CD4-positive, alpha-beta T cell treated with Interleukin-17A for 1 hour (primary cell): ENCODE measurements at places on chromosomes 2 and 18.

GRCh38 chr2:44186810-44187209, 18.1 kb downstream of the PPM1B start:
- no peak for DNase-seq

- DNase-seq: no peak
Observed at GRCh38 chr2:2871480-2872308, 505.9 kb downstream of the EIPR1 start.

DNA sequence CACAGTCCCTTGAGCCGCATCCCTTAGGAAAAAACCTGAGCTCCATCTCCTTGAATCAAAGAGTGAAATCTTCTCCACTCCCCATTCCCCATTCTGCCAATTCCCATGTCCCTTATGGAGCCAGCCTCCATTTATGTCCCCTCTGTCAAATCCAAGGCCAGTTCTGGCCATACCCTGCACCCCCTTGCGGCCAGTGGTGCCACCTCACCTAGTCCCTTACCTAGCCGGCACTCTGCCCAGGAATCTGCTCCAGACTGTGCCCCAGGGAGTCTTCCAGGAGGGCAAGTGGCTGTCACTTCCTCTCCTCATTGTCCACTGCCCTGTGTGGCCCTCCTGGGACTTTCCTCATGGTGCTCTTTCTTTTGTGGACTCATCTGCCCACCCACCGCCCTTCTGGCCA, 195.4 kb upstream of the RMP24 start:
- no peak for DNase-seq

DNA sequence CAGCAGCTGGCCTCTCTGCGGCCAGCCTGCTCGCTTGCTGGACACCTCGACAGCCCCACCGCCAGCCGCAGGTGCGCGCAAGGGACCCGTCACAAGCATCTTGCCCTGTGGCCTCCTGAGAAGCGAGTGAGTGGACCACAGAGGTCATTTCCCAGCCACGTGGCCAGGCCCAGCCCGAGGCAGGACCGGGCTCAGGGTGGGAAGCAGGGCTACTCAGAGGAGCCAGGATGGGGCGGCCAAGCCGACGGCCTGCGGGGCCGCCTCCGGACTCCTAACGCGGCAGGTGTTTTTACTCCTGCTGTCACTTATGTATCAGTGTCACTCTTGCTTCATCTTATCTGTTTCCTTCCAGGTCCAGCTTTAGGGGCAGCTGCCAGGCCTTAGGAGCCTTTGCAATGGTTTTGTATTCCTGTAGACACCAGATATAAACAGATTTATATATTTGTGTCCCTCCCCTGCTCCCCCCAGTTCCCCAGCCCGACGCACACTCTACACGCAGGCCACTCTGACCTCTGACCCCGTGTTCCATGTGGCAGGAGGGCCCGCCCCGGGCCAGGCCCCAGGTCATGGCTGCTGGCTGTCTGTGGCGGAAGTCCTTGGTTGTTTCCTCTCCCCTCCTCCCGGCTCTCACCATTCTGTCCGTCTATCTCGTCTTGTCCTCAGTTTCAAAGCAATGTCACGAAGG, 236.4 kb downstream of the ATAD2B start:
- DNase-seq: no peak

- DNase-seq: no peak
Observed at GRCh38 chr2:28345619-28346018, 47.0 kb upstream of the FOSL2 start.

DNA sequence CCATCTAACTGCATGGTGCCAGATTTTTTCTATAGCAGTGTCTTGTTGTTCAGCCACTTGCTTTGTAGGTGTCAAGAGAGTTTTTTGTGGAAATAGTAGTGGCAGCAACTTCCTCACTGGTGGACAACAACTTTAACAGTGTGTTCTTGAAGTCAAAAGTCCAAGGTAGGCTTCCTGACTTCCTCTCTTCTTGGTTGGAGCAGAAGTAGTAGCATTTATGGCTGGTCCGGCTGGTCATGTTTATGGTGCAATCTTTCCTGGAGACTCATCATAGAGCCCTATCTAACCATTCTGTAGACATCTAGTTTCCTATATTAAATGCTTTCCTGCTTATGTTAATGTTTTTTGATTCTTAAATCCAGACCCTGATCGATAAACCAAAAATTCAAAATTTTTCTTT, 11.7 kb downstream of the GPR75 start:
- DNase-seq: no peak

GRCh38 chr18:79393635-79394533, 1.8 kb upstream of the NFATC1 start:
- DNase-seq: peak; percentile 72

GRCh38 chr18:1571206-1571605, 666.5 kb downstream of the ADCYAP1 start:
- DNase-seq: no peak

DNA sequence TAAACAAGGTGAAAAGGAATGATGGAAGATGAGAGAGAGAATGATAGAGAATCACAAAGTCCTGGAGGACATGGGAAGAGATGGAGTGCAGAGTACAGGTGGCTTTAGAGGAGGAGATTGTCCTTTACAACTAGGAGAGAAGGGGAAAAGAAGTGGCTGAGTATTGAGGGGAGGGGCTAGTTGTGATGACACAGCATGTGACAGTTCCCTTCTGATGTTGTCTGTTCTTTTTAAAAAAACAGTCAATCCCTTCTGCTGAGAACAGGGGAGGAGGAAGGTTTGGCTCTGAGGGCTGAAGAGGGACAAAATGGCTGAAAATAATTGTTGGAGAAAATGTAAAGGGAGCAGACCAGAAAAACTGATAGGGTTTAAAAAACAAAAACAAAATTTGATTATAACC, 44.0 kb downstream of the STEAP3 start:
- DNase-seq: no peak

DNA sequence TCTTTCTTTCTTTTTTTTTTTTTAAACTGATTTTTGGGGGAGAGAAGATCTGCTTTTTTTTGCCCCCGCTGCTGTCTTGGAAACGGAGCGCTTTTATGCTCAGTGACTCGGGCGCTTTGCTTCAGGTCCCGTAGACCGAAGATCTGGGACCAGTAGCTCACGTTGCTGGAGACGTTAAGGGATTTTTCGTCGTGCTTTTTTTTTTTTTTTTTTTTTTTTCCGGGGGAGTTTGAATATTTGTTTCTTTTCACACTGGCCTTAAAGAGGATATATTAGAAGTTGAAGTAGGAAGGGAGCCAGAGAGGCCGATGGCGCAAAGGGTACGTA, 587 bp downstream of the MEIS1 start:
- no peak for DNase-seq

DNA sequence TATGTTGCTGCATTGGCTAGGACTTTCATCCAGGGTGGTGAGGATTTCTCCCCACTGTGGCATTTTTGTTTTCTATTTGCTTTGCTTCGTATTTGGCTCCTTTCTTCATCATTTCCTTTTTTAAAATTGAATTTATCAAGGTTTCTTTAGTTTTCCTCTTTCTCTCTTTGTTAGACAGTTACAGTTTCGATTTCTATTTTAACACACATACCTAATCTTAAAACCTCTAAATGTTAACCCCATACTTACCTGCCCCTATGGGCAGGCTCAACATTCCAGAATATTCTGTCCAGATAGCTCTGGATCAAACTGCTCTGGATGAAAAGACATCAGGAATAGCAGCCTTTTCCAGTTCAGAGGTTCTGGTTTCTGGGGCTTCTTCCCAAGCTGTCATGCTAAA, 49.2 kb downstream of the DIPK1C start:
- no peak for DNase-seq

GRCh38 chr2:55721596-55722215, 28.1 kb upstream of the PNPT1 start:
- no peak for DNase-seq

DNA sequence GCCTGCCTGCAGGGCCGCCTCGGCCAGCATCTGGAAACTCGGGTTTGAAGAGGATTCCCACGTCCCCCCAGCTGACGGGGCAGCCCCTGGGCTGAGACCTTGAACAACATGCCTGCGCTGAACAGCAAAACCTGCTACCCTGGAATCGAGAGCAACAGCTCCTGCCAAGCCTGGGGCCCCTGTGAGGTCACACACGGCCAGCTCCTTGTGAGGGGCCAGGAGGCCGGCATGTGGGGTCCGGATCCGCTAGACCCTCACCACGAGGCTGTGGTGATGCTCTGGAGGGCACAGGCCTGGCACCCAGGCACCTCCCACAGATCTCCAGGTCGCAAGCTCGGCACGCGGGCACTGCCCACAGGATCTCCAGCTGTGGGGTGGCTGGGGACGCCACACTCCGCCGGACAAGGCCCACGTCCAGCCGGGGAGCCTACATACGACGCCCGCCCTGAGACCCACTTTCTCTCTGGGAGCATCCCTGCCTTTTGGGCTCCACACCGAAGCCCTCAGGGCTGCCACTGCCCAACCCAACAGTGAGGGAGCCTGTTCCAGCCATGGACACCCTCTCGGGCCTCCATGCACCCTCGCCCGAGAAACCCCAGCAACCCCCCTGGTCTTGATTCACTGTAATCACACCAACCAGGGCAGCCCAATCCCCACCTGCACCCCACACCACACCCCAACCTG, 34.1 kb downstream of the SLC66A2 start:
- DNase-seq: no peak

GRCh38 chr2:38293152-38293865, 83.8 kb downstream of the ATL2 start:
- DNase-seq: no peak

- DNase-seq: no peak
Observed at GRCh38 chr2:180254872-180255271, 247.8 kb upstream of the CWC22 start.

GRCh38 chr2:24971286-24971535, 544 bp downstream of the DNAJC27 start:
- DNase-seq: no peak

DNA sequence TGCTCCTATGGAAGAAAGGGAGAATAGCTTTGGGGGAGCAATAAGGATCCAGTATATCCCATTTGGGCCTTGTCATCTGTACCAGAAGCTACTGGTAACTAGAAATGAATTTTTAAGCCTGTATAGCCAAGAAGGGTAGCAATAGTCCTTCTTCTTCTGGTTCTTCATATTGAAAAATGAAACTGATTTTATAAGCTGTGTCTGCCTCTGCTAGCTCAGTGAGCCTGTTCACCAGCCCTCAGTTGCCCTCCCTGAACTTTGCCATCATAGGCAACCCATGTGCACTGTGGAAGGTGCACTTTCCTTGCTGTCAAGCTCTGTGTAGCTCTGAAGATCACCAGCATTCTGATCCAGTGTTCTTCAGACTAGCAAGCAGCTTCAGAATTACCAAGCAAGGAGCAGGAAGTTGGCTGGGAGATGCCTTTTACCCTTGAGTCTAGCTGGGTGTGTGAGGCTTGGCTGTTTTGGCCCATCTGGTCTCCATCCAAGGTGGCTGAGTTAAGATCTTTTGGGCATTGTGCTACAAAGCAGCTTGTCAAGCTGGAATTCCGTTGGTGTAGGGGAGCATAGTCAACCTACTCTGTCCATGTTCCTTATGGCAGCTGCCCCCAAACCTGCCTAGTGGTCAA, 55.8 kb upstream of the MGAT5 start:
- DNase-seq: no peak

DNA sequence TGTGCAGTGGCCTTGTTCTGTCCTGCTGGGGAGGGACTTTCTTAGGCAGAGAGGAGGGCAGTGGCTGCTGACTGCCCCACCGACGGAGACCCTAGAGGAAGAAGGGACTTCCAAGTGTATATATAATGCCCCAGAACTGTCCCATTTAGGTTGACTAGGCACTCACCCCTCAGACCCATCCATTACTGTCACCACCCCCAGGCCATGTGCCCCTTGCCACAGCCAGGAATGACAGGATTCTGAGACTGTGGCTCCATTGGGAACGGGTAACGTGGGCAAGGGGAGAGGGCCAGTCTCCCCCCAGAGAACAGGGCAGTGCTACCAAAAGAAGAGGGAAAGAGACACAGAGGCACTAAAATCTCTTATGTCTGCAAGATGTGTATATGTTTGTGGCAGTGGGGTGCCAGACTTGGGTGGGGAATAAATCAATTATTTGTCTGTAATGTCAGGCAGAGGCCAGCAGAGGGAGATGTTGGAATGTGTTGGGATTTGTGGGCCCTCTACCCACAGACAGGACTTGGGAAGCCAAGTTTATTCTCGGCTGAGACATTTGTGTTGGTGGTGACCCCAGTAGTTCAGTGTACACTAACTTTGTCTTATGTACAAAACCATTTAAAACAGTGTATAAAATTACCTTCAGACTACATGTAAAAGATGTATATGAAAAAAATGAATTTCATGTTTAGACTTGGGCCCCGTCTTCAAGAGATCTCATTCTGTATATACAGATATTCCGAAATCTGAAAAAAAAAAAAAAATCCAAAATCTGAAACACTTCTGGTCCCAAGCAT, 24.0 kb upstream of the TMEM37 start:
- peak; percentile 30 for DNase-seq

DNA sequence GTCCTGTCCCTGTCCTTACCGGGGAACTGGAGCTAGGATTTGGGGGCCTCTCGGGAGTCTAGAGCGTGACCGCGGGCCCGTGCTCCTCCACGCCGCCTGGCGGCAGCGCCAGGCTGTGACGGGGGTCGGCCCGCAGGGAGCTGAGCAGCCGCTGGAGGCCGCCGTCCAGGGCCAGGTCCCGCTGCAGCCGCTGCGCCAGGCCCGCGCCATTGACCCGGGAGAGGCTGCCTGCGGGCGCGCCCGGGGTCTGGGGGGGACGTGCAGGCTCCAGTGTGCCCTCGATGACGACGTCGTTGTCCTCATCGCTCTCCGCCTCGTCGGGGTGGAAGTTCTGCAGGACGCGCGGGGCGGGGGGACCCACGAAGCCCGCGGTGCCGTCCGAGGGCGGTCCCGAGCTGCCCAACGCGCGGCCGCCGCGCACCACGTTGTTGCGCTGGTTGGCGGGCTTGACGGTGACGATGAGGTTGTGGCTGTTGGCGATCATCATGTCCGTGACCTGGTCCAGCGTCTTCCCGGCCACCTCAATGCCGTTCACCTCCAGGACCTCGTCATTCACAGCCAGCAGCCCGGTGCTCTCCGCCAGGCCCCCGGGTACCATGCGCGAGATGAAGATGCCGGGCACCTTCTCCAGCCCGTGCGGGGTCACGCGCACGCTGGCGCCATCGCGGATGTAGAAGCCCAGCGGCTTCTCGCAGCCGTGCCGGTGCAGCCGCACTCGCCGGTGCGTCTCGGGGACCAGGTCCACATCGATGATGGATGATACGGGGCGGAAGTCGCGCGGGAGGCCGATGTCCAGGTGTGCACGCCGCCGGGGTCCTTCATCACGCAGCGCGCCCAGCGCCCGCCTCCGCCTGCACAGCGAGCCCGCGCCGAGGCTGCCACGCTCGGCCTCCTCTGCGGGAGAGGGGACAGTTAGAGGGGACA, 50.9 kb downstream of the ADNP2 start:
- DNase-seq: peak; percentile 32

GRCh38 chr2:74740741-74741431, 86.8 kb downstream of the SEMA4F start:
- DNase-seq: no peak

- no peak for DNase-seq
Observed at GRCh38 chr2:150517951-150518680, 30.6 kb upstream of the RND3 start.

- no peak for DNase-seq
Observed at GRCh38 chr2:189486237-189486770, 45.0 kb downstream of the WDR75 start.

- DNase-seq: peak; percentile 61
Observed at GRCh38 chr18:46481048-46481846, 175.8 kb downstream of the LOXHD1 start.

GRCh38 chr2:216857131-216857550, 2.7 kb downstream of the TNP1 start:
- no peak for DNase-seq
